ENCODE measurements at places on chromosomes 4 and X.

DNA sequence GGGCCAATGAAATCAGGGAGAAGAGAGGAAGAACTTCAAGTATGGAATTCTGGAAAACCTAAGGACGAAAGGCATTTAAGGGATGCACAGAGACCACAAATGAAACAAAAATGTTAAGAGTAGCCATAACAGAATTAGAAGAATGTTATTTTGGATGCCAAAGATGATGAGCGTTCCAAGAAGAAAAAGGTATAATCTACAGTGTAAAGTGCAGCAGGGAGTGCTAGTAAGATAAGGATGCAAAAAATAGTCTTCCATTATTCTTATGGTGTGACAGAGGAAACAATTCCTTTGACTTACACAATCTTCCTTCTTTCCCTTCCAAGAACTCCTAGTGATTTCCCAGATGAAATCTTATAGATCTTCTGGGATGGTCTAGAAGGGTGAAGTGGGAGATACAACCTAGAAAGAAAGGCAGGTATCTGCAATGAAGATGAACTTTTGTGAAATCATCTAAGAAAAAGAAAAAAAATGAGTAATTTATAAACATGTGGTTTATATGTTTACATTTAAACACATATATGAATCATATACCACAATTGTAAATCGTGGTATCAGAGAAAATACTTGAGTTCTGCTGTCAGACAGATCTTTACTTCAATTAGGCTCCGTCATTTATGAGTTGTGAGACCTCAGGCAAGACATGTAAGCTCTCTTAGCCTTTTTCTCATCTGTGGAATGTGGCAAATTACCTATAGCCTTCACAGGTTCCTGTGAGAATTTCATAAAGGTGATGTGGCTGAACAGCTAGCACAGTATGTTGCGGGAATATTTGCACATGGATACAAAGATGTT is 8.1 kb downstream of the MORF4L2 start:
- no peak for DNase-seq

GRCh38 chrX:23578079-23578478 is 89.2 kb upstream of the PRDX4 start:
- no peak for DNase-seq

DNA sequence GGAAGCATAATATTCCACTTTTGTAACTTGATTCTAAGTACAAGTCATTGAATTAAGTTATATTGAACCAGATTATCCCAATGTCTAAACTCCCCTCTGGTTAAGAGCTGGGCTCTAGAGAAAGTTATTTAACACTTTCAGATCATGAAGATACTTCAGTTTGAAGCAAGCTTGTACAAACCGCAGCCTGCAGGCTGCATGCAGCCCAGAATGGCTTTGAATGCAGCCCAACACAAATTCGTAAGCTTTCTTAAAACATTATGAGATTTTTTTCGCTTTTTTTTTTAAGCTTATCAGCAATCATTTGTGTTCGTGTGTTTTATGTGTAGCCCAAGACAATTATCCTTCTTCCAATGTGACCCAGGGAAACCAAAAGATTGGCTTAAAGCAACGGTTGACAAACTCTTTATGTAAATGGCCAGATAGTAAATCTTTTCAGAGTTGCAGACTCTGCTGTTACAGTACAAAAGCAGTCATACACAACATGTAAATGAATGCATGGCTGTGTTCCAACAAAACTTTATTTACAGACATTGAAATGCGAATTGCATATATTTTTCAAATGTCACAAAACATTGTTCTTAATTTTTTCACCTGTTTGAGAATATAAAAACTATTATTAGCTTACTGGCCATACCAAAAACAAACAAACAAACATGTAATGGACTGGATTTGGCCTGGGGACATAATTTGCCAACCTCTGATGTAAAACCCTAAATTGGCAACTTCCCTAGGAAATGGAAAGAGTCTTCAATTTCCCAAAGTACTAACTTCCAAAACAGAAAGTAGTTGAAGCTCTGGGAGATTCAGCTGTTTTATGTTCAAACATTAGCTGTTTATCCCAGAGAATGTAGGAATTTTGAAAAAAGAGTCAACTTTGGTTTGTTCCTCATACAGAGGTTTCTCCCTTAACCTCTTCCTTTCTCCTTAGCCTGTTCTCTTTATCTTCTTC is 201.1 kb upstream of the MBNL3 start:
- peak; percentile 3 for DNase-seq

DNA sequence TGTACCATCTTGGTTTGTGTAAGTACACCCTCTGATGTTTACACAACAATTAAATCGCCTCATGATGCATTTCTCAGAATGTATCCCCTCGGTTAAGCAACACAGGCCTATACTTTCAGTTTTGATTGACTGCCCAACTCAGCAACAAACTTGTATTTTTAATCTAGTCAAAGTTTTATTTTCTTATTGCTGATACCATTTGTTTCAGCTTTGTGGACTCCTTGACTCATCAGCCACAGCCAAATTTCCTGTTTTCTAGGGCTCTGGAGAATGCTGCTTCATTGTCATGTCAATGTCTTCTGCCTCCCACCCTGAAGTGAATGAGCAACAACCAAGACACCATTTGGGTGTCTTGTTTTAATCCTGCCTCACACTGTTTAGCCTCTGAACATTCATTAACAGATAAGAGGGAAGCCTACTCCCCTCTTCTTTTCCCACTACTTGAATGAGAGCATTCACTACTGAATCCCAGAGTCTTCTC is 14.0 kb downstream of the BBS12 start:
- DNase-seq = no peak

- DNase-seq = no peak
Observed at GRCh38 chr4:169307576-169307975, 36.8 kb upstream of the SH3RF1 start.

DNA sequence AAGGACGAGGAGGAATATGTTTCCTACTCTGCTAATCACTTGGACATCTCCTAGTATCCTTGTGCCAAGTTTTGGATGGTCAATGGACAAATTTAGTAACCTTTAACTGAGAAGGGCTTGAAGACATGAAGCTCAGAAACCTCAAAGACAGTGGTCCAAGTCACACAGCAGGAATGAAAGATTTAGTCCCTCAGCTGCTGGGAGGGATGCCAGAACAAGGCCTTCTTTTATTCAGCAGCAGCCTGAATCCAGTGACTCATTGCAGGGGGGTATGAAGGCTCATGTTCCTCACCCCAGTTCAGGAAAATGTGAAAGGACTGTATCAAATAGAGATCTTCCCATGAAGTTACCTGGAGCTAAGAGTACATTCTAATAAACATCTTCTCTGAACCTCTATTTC is 214.9 kb upstream of the UGT8 start:
- DNase-seq = peak; percentile 86

GRCh38 chr4:105198541-105198940 is 51.9 kb downstream of the TET2 start:
- DNase-seq = no peak

- peak; percentile 69 for DNase-seq
Observed at GRCh38 chrX:118772051-118772450, 44.6 kb downstream of the IL13RA1 start.

DNA sequence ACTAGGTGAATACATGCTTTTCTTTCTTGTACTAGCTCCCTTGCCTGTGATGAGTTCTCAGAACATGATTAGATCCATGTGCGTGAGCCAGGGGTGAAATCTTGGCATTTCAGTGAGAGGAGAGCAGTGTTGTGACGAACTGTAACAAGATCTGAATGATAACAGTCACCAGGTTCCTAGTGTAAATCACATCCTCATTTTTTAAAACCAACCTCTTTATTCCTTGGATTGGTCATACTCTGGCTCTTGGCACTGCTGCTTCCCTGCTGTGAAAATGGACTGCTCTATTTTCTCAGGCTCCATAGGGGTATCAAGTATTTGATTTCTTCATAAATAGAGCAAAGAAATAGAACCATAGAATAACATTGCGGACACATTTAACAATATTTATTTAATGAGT is 206.3 kb downstream of the SLC4A4 start:
- no peak for DNase-seq

- no peak for DNase-seq
Observed at GRCh38 chr4:92304606-92305005, 840 bp downstream of the GRID2 start.

- no peak for DNase-seq
Observed at GRCh38 chr4:156725257-156725656, 246.3 kb downstream of the PDGFC start.

DNA sequence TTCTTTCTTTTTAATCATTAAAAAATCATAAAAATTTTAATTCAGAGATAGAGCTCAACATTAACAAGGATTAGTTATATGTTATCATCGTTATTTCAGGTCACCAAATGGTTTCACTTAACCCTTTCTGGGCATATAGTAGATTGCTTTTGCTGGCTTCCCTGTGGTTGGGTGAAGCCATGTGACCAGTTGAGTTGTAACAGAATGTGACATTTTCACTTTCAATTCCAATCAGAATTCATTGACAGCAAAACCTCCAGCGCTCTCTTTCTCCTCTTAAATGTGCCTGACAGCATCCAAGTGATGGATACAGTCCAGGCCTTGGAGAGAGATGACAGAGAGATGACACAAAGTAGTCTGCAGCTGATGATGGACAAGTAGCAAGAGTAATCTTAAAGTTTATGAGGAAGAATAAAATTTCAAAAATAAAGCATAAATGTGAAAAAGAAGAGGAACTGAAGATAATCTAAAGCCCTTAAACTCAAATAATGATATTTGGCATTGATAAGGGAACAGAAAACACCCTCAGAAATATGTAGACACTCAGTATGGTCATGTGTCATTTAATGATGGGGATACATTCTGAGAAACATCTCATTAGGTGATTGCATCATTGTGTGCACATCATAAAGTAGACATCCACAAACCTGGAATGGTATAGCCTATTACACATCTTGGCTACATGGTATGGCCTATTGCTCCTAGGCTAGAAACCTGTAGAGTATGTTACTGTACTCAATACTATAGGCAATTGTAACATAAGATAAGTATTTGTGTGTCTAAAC is 92.3 kb upstream of the QRFPR start:
- no peak for DNase-seq

GRCh38 chr4:54779036-54779435 is 121.3 kb downstream of the KIT start:
- no peak for DNase-seq

- no peak for DNase-seq
Observed at GRCh38 chr4:105257817-105258495, 111.3 kb downstream of the TET2 start.

- DNase-seq = no peak
Observed at GRCh38 chrX:115360220-115360781, 70.8 kb downstream of the LUZP4 start.

DNA sequence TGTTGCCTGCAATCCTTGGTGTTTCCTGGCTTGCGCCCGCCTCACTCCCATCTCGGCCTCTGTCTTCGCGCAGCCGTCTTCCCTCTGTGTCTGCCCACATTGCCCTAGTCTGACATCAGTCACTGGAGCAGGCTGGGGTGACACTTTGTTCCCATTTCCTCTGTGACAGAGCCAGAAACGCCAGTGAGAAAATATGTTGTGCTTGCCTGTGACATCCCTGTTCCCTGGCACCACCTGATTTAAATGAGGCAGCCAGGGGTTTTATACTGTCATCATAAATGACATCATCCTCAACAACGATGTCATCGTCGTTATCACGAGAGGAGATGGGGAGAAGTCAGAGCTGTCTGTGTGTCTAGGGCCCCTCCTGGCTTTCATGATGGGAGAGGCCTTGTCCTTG is 29.1 kb downstream of the ZNF185 start:
- no peak for DNase-seq

DNA sequence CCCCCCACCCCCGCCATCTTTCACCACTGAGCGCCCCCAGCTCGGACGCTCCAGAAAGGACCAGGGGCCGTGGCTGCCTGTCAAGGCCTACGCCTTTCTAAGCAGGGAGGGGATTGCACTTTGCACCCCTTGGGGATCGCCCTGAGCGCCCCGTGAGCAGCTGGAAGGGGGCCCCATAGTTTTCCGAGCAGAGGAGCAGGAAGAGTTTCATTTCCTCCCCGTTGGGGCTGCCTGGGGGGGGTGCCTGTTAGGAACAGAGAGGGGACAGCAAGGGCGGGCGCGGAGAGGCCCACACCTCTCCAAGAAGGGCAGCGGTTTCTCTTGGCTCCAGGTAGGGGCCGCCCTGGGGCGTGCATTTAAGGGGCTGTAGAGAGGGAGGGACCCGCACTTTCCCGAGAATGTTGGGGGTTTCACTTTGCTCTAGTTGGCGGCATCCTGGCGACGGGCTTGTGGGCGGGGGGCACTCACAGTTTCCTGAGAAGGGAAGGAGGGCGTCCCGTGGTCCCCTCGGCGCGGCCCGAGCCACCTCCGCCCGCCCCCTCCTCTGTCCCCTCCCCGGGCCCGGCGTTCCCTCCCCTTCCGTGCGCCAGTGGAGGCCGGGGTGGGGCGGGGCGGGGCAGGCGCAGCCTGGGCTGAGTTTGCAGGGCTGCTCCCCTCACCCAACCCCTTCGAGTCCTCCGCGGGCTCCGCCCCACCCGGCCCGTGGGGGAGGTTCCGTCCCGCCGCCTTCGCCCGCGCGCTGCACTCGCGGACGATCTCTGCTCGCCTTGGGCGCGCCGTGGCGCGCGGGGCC is 82.3 kb upstream of the CD99 start:
- peak; percentile 43 for DNase-seq

- DNase-seq = peak; percentile 62
Observed at GRCh38 chr4:184163813-184164212, 53.9 kb downstream of the ENPP6 start.

- DNase-seq = no peak
Observed at GRCh38 chr4:5124876-5125275, 73.6 kb downstream of the STK32B start.

- peak; percentile 2 for DNase-seq
Observed at GRCh38 chr4:5711479-5712184, 631 bp downstream of the EVC start.

DNA sequence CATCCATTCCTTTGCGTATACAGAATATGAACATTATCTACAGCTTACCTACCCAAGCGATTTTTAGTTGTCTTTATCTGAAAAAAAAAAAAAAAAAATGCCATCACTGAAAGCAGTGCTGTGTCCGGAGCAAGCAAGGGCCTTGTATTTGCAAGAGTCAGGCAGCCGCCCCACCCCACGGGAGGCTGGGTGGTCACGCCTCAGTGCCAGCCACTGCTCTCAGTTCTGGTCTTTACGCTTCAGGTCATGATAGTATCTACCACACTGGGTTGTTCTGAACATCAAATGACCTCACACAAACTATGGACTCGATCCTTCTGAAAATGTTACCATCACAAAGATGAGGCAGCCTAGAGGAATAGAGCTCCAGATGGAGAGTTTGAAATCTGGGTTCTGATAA is 62.7 kb upstream of the HELT start:
- DNase-seq = no peak

GRCh38 chr4:169885893-169886292 is 128.1 kb upstream of the HPF1 start:
- no peak for DNase-seq

- no peak for DNase-seq
Observed at GRCh38 chr4:38092701-38093100, 132.5 kb downstream of the PTTG2 start.

- no peak for DNase-seq
Observed at GRCh38 chr4:168815379-168816345, 194.4 kb downstream of the CBR4 start.

- DNase-seq = no peak
Observed at GRCh38 chr4:131547506-131547981, 1601.5 kb upstream of the PCDH10 start.

GRCh38 chrX:20947411-20947912 is 426.8 kb upstream of the CNKSR2 start:
- peak; percentile 2 for DNase-seq
